ENCODE measurements at places on chromosomes 7 and 10. TPM values are rescaled to one million over a fixed set of nuclear protein-coding genes. Genes with fewer than 3 reads are reported as not detected.

The ATP6V0A4 gene
- total RNA-seq = not detected

The KIAA1217 gene
- 27.3 TPM for total RNA-seq

The SPDYE5 gene
- not detected for total RNA-seq

The CYP26C1 gene
- 1.1 TPM for total RNA-seq

The TOMM7 gene
- 82.3 TPM for total RNA-seq

The PDE1C gene
- 2.6 TPM for total RNA-seq

The NACAD gene
- total RNA-seq = 7.9 TPM

The DRGX gene
- total RNA-seq = not detected

The KCND2 gene
- 1.3 TPM for total RNA-seq

The TWIST1 gene
- 0.19 TPM for total RNA-seq

The MRPS17 gene
- total RNA-seq = 10.2 TPM

The TUBB8 gene
- not detected for total RNA-seq

The TMEM270 gene
- not detected for total RNA-seq

The CACNA2D1 gene
- 18.8 TPM for total RNA-seq

The CLRN3 gene
- total RNA-seq = not detected

The ITIH2 gene
- total RNA-seq = not detected

The MTERF1 gene
- 7.2 TPM for total RNA-seq

The EGR2 gene
- not detected for total RNA-seq

The NUTM2D gene
- total RNA-seq = 3.9 TPM

Data from glomerular endothelial cell (primary cell).